ENCODE measurements at places on chromosomes 12 and 14.

- no peak for DNase-seq
Measured at GRCh38 chr14:22555384-22556011, 33.5 kb downstream of the DAD1 start.

DNA sequence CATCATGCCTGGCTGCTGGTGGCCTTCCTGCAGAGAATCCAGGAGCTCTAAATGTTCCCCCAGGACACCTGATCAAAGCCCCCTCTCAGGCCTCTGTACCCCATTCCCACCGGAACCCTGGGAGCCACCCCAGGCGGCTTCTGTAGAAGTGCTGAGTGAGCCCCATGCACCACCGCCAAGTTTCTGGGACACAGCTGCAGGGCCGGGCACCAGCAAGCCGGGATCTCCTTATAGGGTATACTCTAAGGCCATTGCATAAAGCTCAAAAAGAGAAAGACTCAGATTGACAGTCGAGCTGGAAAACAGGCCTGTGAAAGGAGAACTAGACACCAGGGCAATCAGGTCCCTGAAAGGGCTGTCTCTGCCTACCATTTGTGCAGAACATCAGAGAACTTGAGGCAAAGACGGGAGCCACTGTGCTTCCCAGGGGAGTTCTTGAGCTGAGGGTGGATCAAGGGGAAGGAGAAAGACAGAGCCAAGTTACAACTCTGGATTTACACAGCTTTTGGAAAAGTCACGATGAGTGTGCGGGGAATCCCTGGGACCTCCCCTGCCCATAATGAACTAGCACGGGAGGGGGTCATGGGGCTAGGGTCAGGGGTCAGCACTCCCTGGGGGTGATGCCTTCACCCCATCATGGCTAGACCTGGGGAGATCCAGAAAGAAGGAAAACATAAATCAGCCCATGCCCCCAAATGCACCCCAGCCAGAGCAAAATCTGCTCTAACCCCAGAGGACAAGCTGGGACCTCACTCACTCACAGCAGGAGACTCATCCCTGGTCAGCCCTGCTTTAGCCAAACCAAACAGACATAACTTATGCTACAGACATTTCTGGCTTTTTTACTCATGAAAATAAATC lies 51.1 kb downstream of the ITPK1 start:
- no peak for DNase-seq

GRCh38 chr14:66824251-66824650 lies 316.3 kb downstream of the GPHN start:
- no peak for DNase-seq

DNA sequence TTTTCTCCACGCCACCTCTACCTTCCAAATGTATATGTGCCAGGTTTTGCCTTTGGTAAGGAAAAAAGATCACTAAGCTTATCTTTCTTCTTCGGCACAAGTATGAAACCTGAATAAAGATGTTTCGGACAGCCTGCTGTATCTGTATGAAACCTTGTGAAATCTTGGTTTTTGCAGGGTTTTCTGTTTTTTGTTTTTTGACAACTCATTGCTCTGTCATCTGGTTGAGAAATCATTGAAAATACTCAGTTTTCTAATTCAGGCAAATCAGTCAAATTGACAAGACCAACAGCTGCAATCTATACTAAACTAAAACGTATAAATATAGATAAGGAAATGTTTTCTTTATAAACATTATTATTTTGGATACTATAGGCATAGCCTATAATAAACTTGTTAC lies 63.1 kb upstream of the FGD4 start:
- DNase-seq, result no peak

DNA sequence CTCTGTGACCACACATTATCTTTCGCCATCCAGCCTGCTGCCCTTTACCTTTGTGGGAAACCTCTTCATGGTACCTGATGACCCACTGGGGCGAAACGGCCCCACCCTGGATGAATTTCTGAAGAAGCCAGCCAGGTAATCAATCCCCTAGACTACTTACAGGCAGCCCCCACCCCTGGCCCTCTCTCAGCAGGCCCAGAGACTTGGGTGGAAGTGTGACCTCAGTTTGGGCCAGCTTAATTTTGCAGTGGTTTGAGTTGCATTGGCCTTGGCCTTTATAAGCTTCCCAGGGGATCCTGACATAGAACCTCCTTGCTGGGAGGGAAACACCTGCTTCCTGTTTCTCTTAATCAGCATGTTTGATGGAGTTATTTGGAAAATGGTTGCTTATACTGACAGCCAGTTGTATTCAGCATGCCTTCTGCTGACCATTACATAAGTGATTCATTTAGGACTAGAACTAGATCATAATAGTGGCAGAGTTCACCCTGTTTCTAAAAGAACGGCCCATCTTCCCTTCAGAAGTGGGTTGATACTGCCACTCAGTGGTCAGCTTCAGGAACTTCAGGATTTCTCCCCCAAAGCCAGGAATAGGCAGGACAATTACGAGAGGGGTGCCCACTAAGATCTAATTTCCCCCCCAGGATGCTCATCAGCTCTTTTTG lies 6.1 kb downstream of the SDR39U1 start:
- peak; percentile 69 for DNase-seq

Data from suppressor macrophage (primary cell).